ENCODE measurements at places on chromosomes 4 and X.
A peak's percentile ranks its signal among the peaks of the same experiment; 100 is the strongest.

DNA sequence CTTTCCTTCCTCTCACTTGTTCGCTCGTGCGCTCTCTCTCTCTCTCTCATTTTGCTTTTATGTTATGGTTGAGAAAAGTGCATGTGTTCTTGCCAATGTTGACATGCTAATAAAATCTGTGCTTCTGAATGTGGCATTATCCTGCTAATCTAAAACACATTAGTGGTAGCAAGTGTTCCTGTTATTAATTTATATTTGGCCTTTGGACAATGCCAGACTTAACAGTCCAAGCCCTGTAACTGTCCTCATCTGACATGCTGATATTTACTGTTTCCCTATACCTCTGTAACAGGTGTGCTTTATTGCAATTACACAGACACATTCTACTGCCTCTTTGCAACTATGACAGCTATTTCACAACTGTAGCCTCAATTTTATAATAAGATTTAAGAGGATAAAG lies 2.7 kb downstream of the PPARGC1A start:
- DNase-seq: no peak

- no peak for DNase-seq
Observed at GRCh38 chrX:63754136-63754859, 30.7 kb downstream of the ARHGEF9 start.

GRCh38 chr4:24000470-24000831 lies 110.6 kb upstream of the PPARGC1A start:
- DNase-seq: no peak

DNA sequence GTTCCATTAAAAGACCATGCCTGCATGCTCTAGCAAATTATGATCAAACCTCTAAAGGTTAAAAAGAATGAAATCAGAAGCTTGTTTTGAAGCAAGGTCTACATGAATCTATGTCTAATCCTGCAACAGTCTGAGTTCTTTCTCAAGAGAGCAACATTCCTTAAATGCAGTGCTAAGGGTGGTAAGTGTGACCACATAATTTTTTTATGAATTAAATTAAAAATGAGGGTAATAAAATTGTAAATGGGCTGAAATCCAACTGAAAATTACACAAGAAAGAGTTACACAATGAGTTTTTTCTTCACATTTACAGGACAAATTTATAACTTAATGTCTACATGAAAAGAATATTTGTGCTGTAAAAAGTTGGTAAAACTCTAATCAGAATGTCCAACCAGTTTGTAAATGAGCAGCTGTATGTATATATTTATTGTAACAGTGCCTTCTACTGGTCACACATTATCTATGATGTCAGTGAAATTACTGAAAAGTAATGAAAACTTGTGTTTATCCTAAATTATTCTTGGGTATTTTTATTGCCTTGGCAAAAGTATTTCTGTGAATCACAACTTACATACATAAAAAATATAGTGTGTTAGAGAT lies 336.3 kb upstream of the PITX2 start:
- DNase-seq: peak; percentile 14

GRCh38 chr4:74311696-74312313 lies 3.5 kb downstream of the EPGN start:
- peak; percentile 28 for DNase-seq

DNA sequence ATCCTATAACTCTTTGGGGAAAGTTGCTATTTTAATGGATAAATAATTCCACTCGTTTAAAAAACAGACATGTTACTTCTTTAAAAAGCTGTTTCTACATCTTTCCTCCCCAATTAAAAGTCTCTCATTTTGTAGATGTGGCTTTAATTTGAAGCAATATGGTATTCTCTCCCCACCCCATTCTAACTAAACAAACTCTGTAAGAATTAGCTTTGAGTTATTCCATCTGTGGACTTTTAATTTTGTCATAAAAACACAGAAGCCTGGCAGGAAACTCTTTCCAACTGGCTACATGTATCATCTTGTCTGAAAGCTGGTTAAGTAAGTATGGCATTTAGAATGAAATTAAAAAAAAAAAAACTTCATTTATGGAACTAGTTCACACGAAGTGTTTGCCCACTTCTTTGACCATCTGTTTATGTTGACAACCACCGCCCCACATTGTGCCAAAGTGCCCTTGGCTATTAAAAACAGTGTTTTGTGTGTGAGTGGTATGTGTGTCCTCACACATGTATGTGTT lies 140.3 kb downstream of the NAA11 start:
- no peak for DNase-seq

DNA sequence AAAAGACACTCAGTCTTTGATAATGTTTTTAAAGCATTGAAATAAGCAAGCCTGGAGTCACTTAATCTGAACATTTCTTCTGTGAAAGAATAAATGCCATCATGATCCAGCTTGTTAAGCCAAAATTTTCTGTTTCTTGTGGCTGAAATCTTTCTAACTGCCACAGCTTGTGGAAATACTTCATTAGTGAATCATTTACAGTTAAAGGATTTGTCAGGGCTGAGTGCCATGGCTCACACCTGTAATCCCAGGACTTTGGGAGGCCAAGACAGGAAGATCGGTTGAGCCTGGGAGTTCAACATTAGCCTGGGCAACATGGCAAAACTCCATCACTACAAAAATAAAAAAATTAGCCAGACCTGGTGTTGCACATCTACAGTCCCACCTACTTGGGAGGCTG lies 93.3 kb upstream of the PDE5A start:
- DNase-seq: no peak

DNA sequence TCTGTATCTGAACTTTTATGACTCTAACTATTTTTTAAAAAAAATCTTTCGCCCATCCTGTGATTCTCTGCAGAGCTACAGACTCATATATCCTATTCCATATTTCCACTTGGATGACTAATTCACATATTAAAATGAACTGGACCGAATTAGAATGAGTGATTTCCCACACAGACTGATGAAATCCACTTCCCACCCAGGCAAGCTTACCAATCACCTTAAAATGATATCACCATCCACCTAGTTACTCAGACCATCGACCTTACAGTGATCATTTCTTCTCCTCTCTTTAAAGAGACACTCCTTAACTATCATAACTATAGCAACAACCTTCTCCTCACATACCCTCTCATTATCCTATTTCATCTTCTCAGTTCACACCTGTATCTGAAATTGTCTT lies 34.1 kb upstream of the GUCY1B1 start:
- no peak for DNase-seq

- DNase-seq: no peak
Observed at GRCh38 chr4:147093206-147093605, 147.5 kb upstream of the TTC29 start.

DNA sequence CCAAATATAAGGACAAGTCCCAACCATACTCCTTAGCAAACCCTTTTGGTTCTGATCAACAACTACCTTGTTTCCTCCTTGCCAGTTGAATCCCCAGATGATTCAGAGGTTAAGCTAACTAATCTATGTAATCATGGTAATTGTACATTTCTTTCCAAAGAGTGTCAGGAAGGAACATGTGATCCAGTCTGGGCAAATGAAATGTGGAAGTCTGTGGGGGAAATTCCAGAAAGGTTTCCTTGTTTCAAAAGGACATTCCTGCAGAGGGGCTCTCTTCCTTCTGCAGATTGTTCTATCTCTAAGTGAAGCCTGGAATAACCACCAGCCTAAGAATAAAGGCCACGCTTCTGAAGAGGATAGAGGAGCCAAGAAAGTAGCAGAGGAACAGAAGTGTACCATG lies 7.0 kb downstream of the PRSS12 start:
- no peak for DNase-seq

- DNase-seq: no peak
Observed at GRCh38 chr4:170805352-170805751, 715.6 kb upstream of the AADAT start.

DNA sequence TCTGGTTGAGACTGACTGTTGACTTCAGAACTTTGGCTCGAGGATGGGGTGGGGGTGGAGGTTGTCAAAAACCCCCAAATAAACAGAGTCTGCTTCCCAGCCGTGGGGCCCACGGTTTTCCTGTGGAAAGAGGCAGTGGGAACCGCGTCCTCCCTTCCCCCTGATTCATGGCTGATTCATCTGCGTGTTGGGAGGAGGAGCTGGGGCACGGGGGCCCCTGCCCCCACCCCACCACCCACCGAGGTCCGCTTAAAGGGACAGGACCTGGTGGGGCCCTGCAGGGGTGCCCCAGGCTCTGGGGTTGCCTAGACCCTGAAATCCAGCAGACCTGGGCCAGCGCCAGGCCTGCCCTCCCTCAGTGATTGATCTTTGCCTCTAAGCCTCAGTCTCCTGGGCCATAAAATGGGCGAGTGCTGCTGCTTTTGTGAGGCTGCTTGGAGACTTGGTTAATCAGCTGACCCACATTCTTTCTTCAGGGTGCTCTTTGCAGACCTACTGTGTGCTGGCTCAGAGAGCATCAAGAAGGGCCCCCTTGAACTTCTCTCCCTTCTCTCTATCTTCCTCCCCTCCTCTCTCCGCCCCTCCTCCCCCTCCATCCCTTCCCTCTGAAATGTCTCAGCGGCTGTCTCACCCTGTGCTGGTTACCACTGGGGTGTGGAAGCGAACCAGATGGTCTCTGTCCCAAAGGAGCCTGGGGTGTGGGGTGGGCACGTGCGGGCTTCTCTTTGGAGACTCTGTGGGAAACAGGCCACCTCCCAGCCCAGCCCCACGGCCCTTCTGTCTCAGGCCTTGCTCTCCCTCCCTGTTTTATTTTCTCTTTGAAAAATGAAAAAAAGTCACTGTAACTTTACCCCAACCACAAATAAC lies 9.1 kb downstream of the HTRA3 start:
- peak; percentile 75 for DNase-seq

DNA sequence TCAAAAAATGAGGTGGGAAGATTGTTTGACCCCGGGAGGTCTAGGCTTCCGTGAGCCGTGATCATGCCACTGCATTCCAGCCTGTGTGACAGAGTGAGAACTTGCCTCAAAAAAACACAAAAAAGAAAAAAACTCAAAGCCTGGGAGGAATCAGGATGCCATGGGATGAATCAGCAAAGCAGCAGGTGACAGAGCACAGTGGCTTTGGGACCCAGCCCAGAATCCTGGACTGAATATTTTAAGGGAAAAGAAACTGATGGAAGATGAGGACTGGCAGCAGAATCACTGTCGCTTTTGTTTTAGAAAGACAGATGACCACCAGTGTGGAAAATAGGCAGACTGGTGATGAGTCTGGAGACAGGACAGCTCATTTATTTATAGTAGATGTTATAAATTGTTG lies 16.6 kb downstream of the S100G start:
- peak; percentile 65 for DNase-seq

DNA sequence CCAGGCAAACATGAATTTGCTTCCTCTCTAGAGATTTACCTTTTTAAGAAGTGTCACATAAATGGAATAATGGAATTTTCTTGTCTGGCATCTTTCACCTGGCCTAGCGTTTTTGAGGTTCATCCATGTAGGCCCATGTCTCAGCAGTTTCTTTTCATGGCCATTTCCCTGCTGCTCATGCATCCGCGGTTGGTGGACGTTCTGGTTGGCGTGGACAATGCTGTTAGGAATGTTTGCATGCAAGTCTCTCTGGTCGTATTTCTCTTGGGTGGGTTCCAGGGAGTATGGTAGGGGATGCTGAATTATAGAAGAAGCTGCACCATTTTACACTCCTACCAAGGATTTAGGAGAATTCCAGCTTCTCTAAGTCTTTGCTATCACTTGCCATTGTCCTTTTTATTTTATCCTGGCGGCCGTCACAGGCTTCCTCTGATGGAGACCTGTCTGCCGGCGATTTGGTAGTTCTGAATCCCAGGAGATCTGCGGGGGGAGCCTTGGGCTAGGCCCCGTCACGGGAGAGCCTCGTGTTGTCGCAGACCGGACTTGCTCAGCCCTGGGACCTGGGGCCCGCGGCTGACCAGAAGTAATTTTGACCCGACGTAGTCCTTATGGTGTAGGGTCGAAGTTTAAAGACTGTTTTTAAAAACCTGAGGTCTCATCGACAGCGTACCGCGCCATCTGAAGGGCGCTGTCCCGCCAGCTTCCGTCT lies 56.9 kb upstream of the TADA2B start:
- peak; percentile 26 for DNase-seq

DNA sequence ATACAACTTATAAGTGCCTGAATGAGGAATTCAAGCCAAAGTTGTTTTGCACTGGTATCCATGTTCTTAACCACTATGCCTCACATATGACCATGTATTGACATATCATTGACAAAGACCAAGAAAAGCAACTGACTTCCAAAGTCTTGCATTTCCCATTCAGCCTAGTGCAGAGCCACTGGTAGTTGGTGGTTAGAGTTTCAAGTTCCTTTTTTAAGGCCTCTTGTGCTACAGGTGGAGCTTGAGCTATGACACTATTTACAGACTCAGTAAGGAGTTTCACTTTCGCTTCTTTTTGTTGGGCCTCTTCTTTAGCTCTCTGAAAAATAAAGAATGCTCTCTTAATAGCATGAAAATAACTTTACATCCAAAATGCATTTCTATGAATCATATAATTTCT lies 763.0 kb downstream of the DMD start:
- DNase-seq: no peak

DNA sequence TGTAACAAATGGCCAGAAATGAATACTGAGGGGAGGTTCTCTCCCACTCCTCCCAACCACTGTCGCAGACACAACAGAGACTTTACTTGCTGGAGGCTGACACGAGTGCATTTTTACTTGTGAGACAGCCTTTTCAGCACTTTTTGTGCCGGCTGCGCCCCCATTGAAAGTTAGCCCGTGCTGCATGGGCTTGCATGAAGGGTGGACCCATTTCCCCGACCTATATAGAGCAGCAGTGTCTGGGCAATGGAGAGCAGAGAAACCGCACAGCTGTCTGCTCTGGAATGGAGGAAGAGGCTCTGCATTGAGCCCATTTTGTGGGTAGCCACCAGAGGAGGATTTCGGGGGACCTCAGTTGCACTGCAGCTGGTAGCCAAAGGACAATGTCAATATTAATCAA lies 208.8 kb downstream of the UGT8 start:
- no peak for DNase-seq

DNA sequence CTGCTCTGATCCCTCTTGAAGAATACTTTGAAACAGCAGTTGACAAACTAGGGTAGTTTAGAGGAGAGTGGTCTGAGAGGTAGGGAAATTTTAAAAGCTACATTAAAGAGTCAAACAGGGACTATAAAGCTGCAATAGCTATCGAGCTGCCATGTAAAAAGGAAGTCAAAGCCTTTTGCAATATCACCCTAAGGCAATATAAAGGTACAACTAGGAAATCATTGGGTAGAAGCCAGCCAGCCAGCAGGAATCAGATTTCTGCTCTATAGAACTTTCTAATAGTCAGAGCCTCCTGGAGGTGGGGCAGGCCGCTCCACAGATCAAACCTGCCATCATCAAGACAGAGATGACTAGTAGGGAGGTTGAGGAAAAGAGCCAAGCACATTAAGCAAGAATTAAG lies 15.2 kb upstream of the PHOX2B start:
- DNase-seq: no peak

DNA sequence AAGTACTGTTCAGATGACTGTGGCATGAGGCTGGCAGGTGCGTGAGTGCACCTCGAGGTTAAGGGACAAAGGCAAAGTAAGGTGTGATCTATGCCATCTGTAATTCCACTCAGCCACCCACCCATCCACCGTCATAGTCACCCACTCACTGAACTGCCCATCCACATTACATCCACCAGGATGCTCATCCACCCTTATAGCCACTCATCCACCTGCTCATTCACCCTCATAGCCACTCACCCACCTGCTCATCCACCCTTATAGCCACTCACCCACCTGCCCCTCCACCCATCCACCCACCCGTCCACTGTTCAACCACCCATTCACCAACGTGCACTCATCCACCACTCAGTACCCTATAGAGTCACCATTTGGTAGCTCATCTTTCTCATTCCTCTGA lies 64.1 kb upstream of the UXT start:
- DNase-seq: no peak

All from GM04504 (cell line).